Mesothelial cell of epicardium (in vitro differentiated cells): ENCODE measurements at places on chromosomes 12 and 14.

GRCh38 chr12:130878193-130879185 is 6.6 kb downstream of the RAN start:
- no peak for DNase-seq

GRCh38 chr12:2794191-2794735 is 507 bp upstream of the FKBP4 start:
- no peak for DNase-seq

- DNase-seq = no peak
Measured at GRCh38 chr14:104782808-104783139, 12.8 kb downstream of the AKT1 start.

DNA sequence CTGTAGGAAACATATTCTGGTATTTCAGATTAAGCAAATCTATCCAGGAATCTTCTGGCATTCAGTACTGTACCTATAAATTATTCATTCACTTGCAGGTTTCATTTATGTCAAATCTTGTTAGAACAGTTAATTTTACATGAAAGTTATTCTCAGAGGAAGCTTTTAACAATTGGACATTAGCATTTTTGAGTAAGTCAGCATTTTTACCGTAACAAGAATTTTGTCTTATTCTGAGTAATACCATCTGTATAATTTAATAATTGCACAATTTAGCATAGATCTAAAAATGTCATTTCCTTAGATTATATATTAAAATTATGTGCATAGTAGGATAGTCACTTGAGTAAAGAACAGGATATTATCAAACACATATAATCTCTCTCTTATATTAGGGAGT is 764.8 kb upstream of the LRFN5 start:
- DNase-seq = no peak

DNA sequence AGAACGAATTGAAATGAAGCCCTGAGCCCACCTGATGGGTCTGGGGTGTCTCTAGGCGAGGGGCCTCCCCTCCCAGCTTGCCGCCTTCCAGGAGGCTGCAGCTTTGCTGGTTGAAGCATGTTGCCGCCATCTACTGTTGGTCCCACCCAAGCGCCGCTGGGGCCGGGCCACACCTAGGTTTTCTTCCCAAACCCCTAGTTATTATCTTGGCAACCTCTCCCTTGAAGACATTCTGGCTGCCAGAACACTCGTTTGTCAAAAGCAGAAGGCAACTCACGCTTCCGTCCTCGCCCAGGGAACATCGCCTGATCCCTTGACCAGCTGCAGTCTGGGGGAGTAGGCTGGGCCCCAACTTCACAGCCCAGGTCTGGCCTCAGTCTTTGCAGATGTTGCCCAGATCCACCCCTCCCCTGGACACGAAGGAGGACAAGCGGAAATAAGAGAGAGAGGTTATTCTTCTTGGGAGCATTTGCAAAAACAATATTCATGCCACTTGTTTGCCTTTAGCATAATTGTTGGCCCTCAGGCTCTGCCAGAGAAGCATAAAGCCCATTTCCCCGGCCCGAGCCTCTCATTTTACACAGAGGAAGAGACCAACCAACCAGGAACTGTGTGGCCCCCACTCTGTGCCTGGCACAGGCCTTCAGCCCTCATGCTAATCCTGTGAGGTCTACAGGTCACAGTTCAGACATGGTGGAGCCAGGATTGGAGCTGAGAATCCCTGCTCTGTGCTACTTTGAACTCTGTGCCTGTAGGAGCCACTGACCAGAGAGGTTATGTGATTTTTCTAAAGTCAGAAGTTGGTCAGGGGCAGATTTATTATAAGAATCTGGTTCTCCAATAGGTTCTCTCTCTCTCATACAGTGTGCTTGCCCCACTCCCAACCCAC is 6.8 kb downstream of the EMP1 start:
- no peak for DNase-seq

- no peak for DNase-seq
Measured at GRCh38 chr12:2402073-2402579, 349.3 kb downstream of the CACNA1C start.

GRCh38 chr14:92589213-92589852 is 75.8 kb downstream of the RIN3 start:
- DNase-seq = no peak

- DNase-seq = no peak
Measured at GRCh38 chr12:110337912-110338710, 57.1 kb downstream of the ATP2A2 start.

- DNase-seq = no peak
Measured at GRCh38 chr12:89183985-89184435, 168.3 kb downstream of the DUSP6 start.
